Naive B cell (primary cell): ENCODE measurements at places on chromosomes 6 and 20.

- no peak for DNase-seq
These were observed 37.4 kb upstream of the SLC9A8 start for GRCh38 chr20:49775229-49775693.

DNA sequence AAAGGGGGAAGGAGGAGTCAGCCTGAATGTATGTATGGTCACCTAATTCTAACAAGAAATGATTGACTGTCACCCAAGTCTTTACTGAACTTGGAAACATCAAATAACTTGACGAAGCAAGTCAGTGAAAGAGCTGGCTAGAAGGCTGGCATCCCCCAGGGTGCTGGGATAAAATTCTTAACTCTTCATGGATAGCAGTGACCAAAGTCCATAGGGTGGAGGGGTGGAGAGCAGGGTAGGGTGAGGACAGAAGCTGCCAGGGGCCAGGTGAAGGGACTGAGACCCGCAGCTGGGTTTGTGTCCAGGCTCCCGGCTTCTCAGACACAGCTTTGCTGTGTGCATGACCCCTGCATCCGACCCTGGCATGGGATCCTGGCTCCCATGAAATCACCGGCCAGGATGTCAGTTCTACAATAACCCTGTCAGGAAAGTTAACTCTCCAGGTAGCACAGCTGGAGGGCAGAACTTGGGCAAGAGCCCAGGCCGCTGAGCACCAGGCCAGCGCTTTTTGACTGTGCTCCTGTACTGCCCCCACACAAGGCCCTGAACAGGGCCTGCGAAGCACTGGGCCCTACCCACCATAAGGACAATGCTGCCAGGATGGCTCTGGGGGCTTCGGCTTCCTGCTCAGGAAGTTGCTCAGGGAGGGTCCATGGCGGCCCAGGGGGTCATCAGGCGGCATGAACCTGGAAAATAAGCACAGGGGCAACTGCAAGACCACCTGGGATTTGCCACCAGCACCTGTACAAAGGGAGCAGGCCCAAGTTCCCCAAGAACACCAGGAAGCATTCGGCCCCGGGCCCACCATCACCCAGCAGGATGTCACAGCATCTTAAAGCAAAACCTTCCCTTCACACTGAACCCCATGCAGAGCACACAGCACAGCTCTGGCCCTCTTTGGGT lies 32.5 kb downstream of the ZC3H12D start:
- no peak for DNase-seq

GRCh38 chr20:313948-314347 lies 11.4 kb upstream of the SOX12 start:
- no peak for DNase-seq

GRCh38 chr20:63290677-63291472 lies 2.1 kb upstream of the COL20A1 start:
- DNase-seq = peak; percentile 35

- DNase-seq = no peak
These were observed 61.2 kb downstream of the C6orf52 start for GRCh38 chr6:10633216-10633615.

GRCh38 chr6:167452338-167453081 lies 127.6 kb downstream of the TTLL2 start:
- DNase-seq = no peak

- no peak for DNase-seq
These were observed 219.8 kb downstream of the HIVEP2 start for GRCh38 chr6:142725024-142725770.

DNA sequence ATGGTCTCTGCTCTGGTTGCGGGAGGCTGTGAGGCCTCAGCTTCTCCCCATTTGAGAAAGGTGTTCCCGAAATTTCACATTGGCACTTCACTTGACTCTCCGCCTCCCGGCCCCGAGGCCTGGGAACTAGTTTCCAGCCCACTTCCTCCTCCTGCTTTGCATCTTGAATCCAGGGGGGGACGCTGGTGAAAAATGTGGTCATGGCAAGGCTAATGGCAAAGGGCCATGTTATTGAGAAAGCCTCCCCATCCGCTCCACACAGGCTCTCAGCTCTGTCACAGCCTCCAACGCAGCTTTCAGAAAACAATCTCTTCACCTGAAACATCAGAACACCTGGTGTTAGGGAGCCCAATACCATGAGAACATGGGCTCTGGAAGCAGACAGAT lies 5.6 kb downstream of the PLAGL2 start:
- no peak for DNase-seq

- no peak for DNase-seq
These were observed 309.7 kb downstream of the FRK start for GRCh38 chr6:115750946-115751345.
